ENCODE measurements at places on chromosomes 12 and 14.

DNA sequence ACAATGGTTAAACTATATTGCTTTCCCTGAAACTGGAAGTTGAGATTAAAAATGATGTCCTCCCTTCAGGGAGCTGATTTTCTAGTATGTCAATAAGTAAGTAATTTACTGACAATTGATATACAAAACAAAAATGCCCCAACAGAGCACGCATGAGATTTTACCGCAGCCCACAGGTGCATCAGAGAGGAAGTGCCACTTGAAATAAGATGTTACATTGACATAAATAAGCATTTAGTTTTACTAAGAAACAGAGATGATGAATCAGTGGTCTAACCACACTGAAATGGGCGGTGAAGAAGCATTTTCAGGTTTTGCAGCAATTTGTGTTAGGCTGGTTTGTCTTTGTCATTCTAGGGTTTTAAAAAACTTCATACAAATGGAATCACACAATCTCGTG, 8.8 kb upstream of the CLECL1 start:
- no peak for DNase-seq

DNA sequence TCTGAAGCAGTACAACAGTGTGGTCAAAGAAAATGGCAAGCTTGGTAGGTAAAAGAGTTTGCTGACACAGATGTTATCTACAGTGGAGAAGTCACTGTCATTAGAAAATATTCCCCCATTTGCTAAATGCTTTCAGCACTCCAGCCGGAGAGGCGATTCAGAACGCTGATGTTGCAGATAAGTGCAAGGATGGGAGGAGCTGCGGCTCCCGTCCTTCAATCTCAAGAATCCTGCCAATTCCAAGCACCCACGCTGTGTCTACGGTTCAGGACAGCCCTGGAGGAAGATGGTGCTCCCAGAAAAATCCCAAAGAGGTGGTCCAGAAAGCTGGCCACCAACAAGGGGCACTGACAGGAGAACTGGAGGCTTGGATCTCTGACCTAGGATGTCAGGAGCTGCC, 79.1 kb downstream of the ZFP36L1 start:
- DNase-seq: no peak

- no peak for DNase-seq
Observed at GRCh38 chr14:75128596-75128990, 1.7 kb upstream of the NEK9 start.

- no peak for DNase-seq
Observed at GRCh38 chr12:57261428-57261865, 10.5 kb upstream of the STAC3 start.

DNA sequence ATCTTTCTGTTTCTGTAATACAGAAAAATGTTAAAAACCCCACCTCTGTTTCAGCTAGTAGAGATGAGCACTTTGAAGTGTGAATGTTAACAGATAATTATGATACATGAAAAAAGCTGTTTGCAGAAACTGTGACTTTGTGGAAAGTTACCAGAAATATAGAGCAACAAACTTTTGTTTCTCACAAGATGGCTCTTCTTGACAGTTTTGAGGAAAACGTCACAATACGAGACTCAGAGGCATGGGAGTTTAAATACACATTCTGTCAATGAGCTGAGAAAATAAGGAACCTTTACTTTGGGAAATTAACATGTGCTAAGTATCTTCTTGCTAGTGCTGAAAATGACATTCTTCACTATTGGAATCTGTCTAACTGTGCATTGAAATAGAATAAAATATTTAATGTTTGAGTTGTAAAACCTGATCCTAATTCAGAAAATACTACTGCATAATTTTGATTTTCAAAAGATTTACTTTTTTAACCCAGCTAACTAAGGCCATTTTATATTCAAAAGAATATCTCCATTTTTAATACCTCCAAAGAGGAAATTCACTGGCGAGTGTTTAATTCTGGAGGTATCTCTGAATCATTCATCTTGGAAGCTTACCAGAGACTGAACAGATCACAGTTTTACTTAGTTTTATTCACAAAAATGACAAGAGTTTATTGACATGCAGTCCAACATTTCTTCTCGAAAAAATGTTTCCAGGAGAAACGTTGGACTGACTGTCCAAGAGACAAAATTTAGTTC, 308.9 kb upstream of the LRFN5 start:
- no peak for DNase-seq

Measured in stimulated activated CD4-positive, alpha-beta T cell treated with anti-CD3 and anti-CD28 coated beads, Interleukin-1b, Interleukin-23, amount 100 ng/mL, for 1 hour (primary cell).